T-helper 2 cell treated with Interferon-gamma antibody and Interleukin-4, amounts not matched to agents 5 μg/mL and 100 μg/mL, for 36 hours (primary cell): ENCODE measurements at places on chromosomes 12 and 14.
A peak's percentile ranks its signal among the peaks of the same experiment; 100 is the strongest.

- DNase-seq, result no peak
Observed at GRCh38 chr12:54701940-54702592, 53.9 kb upstream of the DCD start.

DNA sequence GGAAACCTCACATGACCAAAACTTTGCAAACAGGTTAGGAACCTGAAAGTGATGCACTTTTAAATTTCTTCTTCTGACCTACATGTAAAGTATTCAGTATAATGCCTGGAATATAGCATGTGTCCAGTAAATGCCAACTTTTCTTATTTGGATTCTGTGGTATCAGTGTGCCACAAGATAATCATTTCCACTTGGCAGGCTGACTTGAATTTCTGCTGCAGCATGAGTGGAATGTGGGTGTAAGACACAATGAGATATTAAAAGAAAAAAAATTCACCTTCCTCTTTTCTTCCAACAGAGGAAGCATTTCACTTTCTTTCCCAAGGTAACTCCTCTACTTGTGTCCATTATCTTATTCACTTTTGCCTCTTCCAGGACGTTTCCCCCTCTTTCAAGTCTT, 141.9 kb upstream of the PRKD1 start:
- DNase-seq, result no peak

GRCh38 chr14:102086972-102087761, at the start of gene HSP90AA1:
TSS of gene HSP90AA1 (minus strand) at chr14:102087044. CDS start at chr14:102086378, 666 bp downstream.
- DNase-seq, result peak; percentile 96

- DNase-seq, result no peak
Observed at GRCh38 chr12:48175613-48176416, 7.6 kb upstream of the CCDC184 start.

DNA sequence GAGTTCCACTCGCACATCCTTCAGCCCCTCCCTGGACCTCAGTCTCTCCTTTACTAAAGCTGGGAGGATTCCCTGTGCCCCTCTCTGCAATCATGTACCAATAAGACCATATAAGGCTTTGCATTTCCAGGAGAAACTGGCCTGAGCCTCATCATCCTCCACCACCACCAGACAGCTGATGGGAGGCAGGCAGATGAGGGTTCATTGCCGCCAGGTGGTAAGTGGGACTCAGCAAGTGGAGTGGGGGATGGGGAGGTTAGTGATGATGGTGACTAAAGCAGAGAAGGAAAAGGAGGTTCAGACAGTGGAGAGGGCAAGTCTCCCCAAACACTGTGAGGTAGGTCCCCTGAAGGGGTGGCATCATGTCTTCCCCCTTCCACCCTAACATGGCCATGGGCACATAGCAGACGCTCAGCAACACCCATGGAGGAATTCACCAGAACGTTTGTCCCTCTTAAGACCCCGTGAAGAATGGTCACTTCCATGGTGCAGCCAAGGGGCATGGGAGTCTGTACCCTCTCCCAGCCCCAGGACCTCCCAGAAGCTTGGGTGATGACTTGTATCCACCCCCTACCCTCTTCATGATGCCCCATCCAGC, 4.5 kb upstream of the TNFRSF1A start:
- no peak for DNase-seq

- no peak for DNase-seq
Observed at GRCh38 chr12:115511986-115512711, 765.3 kb downstream of the MED13L start.

GRCh38 chr12:2266666-2267620, 214.2 kb downstream of the CACNA1C start:
- no peak for DNase-seq

DNA sequence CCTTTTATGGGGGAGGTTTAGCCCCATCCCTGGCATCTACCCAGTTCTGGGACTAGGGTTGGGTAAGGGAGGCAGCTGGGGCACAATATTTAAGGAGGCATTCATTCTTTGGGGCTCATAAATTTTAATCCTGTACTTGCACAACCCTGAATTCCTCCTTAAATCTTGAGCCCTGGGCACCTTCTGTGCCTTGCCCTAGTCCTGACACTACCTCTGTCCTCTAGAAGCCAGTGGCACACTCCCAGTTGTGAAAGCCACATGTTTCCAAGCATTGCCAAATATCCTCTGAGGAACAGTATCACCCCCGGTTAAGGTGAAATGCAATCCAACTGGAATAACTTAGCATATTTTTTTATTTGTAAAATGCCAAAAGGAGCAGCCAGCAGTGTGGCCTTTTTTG, 36.6 kb downstream of the SLC16A7 start:
- no peak for DNase-seq

DNA sequence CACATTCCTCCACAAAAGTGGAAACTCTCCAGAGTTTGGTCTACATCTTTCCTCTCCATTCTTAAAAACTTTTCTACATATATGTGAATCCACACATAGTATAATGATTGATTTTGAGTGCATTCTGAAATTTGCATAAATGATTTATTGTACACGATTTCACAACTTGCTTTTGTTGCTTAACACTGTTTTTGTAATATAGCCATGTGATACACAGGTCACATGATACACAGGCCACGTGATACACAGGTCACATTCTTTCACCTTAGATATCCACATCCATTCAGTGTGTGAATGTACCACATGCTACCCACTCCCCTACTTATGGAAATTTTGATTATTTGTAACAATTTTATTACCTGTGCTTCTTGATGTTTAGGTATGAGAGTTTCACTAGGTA, 319.1 kb downstream of the ZFP36L1 start:
- no peak for DNase-seq

DNA sequence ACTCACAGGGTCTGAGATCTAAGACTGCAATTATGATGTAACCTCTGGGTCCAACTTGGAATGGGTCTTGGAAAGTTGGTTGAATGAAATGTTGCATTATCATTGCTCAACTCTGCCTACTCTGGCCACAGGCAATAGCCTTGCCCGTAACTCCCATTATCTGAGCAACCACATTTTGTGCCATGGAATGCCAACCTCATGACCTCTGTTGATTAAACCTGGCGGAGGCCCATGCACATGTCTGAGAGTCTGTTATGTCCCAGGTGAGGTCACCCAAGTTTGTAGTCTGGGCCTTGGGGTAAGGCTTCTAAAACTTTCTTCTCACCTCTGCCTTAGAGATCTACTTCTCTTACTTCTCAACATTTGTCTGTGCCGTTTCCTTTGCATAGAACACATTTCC, 140.9 kb downstream of the TBX5 start:
- DNase-seq, result no peak

GRCh38 chr12:87796961-87797516, 232.2 kb downstream of the C12orf50 start:
- DNase-seq, result no peak

DNA sequence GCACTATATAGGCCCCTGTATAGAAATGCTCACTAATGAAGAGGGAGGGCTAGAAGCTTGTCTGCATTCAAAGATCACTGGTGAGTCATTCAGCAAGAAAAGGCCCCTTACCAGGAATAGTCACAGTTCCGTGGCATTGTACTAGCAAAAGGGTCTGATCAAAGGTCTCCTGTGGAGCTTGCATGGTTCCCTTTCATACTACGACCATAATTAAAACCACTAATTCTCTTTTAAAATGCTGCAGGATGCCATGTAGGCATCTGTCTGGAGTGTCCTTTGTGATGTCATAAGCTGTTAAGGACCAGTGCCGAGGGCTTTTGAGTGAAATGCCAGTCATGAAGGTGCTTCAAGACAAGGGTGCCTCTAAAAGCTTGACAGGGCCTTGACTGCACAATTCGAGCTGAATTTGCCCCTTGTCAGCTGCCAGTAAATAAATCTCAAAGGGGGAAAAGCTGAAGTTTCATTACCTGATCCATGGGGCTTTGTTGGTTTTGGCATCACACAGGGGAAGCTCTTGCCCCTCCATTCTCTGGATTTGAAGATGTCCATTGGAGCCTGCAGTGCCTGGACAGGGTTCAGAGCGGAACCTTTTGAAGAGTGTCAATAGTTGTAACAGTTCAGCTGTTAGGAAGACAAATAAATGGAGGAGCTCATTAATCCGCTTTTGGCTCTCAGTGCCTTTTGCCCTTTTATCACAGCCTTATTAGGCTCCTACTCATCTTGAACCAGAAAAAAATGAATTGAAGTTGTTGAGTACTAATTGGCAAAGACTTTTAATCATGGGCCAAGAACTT, 69.1 kb downstream of the TMEM260 start:
- DNase-seq, result no peak

- DNase-seq, result no peak
Observed at GRCh38 chr12:102950107-102950949, 7.1 kb upstream of the ASCL1 start.

- no peak for DNase-seq
Observed at GRCh38 chr14:79802093-79802492, 409.2 kb downstream of the DIO2 start.

- DNase-seq, result no peak
Observed at GRCh38 chr14:81222126-81222525, 1.4 kb upstream of the GTF2A1 start.

DNA sequence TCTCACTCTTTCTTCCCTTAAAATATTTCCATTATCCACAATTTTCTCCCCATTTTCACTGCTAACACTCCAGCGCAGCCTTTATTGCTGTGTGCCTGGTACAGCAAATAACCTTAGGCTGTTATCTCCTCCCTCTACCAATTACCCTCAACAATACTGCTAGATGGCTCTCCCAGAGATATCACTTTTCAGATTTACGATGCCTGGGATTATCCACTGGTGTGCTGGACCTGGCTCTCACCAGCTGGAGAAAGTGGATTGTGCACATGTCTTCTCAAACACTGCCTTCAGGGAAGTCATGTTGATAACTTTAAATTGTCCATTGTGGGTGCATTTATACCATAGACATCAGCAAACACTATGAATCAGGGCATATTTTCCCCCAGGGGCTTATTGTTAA, 101.9 kb upstream of the ADAMTS20 start:
- DNase-seq, result no peak

- no peak for DNase-seq
Observed at GRCh38 chr12:56590237-56590830, 39.8 kb downstream of the BAZ2A start.

- DNase-seq, result no peak
Observed at GRCh38 chr12:851343-851742, 98.2 kb downstream of the RAD52 start.
